ENCODE measurements at places on chromosomes 1 and 21. TPM values are rescaled to one million over a fixed set of nuclear protein-coding genes. Genes with fewer than 3 reads are reported as not detected.
A peak's percentile ranks its signal among the peaks of the same experiment; 100 is the strongest.

The GCSAML gene
- total RNA-seq = not detected

The OR10R2 gene
- total RNA-seq = not detected

The IPP gene
- total RNA-seq = 12.4 TPM

- DNase-seq = no peak
These were observed 122.7 kb downstream of the ZBTB18 start for GRCh38 chr1:244173769-244174168.

DNA sequence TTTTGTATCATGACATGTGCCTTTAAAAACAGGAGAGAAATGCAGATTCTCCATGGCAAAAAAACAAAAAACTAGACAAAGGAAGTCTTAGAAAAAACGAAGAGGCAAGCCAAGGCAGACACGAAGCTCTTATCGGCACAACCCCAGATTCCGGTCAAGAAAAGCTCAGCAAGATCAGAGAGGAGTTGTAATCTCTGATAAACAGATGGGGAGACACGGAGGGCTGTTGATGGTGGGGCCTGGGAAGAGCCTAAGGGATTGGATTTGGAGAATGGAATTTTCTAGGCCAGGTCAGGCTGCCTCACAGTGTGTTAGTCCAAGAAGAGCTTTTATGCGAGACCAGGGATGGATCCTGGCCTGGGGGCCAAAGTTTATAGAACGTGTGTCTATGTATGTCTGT is 96.2 kb upstream of the AKT3 start:
- DNase-seq = no peak

The AADACL4 gene
- total RNA-seq = not detected

DNA sequence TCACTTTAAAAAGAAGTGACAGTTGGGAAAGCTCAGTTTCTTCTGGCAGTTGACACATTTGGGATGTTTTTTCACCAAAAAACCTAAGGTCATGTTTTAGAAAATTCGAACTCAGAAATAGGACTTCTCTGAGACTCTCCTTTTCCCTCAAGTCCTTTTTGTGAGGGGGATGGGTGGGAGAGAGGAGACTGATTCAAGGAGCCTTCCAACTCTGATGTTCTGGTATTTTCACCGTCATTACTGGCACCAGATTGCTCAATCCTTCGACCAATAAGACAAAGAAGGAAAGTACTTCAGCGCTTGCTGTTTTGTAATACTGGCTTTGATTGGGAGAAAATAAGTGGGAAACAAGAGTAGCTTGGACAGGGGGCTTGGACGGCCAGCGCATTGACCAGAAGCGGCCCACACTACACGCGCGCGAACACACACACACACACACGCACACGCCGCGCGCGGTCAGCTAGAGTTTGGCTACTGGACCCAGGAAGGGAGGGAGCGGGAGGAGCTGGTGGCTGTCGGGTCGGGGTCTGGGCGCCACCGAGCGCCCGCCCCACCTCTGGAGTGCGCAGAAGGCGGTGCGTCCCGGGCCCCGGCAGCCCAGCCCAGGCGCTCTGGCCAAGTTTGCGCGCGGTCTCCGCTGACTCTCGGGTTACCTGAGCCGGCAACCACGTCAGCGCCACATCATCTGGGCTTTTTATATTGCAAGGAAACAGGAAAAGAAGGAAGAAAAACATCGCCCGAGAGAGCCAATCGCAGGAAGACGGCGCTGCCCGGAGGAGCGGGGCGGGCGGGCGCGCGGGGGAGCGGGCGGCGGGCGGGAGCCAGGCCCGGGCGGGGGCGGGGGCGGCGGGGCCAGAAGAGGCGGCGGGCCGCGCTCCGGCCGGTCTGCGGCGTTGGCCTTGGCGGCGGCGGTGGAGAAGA is at the start of gene KCNK1:
TSS of gene KCNK1 (plus strand) at position 855 of the 921 bp plus-strand sequence. CDS start at position 921, 66 bp downstream.
- DNase-seq = peak; percentile 89

DNA sequence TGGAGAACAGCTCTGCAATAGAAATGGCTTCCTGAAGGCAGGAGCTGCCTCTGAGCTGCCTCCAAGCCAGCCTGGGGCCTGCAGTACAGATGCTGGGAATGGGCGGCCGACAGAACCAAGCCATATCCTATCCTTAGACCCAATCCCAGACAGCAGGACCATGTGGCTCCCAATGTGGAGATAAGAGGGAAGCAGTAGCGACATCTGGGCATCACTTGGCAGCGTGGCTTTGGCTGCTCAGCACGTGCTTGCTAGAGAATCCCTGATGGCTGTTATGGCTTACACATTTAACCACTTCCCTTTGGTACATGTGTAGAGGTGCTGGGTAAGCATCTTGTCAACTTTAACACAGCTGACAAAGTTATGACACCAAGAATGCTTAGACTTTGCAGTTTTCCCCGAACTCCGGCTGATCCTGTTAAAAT is 87.7 kb downstream of the MAN1C1 start:
- no peak for DNase-seq

The SPTA1 gene
- not detected for total RNA-seq

GRCh38 chr1:181541458-181541857 is 58.1 kb downstream of the CACNA1E start:
- DNase-seq = no peak

DNA sequence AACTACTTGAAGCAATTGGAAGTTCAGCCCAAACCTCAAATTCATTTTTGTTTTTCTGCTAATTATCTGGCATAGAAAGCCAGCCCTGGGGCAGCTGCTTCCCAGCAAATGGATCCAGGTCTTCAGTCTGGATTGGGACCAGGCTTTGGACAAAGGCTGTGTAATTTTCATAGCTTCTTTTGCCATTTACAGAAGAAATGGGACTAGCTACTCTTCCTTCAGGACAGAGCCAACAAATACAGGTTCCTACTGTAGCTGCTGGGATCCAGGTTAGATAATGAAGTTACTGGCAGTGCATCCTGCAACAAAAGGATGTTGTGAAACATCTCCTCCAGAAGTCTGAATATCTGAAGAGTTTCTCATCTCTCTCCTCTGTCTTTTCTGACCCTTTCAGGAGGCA is 171.5 kb upstream of the CAMK1G start:
- DNase-seq = peak; percentile 76

The PCSK9 gene
- 0.11 TPM for total RNA-seq

GRCh38 chr1:29651684-29652665 is 415.7 kb downstream of the PTPRU start:
- peak; percentile 35 for DNase-seq

The CYP4Z1 gene
- total RNA-seq = not detected

The AKIRIN1 gene
- 69.7 TPM for total RNA-seq

DNA sequence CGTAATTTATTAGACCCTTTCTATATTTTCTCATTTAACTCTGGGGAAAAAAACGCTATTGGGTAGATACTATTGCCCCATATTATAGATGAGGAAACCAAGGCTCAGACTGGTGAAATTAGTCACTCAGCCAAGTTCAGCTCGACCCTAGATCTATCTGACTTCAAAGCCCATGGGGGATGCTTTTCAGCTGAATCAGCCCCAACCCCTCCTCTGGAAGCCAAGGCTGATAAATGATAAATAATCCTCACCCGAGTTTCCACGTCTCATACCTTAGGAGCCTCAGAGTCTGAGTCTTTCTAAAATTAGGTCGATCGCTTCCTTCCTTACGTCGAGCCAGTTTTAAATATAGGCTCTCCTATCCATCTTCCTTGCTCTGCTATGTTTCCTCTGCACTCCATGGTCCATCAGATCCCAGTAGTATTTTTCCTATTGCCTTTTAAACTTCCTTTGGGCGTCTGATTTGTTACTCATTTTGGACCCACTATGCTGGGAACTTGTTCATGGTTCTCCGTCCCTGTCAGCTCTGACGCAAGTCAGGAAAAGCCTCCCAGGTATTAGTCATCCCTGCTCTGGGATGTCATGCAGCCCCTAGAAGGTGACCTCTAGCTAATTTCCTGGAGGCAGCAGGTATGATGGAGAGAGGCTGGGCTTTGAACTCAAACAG is 122.8 kb downstream of the PLPP3 start:
- DNase-seq = peak; percentile 79

The NTRK1 gene
- total RNA-seq = not detected

GRCh38 chr1:155279268-155279667 is 2.0 kb downstream of the HCN3 start:
- DNase-seq = no peak

DNA sequence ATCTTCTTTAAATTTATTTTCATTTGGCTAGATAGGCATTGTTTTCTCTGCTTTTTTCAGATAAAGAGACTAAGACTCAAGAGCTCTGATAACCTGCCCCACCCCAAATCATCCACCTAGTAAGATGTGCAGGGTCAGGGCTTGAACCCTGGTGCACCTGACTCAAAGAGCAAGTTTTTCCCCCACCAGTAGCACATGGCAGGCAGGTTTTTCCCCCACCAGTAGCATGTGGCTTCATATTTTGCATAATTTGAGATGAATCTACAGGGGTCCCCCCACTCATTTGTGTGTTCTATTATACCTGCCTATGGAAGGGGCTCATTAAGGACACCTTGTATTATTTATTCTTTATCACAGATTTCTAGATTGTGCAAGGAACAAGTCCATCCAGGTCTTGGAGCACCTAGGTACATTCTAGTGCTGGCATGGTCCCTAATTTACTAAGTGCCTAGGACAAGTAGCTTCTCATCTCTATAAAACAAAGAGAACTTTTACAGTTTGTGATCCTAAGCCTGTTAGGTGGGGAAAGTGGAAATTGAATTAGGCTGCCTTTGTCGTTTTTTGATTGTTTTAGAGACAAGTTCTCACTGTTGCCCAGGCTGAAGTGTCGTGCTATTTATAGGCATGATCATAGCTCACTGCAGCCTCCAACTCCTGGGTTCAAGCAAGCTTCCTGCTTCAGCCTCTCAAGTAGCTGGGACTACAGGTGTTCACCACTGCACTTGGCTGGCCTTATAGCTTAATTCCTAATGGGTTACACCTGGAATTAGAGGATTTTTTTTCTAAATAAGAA is 13.2 kb upstream of the CTSE start:
- DNase-seq = no peak

All from GM23248 (cell line).